Psoas muscle (tissue), 8 donors: ENCODE measurements at places on chromosomes 2 and 18. TPM values are rescaled to one million over a fixed set of nuclear protein-coding genes. Genes with fewer than 3 reads are reported as not detected.

Gene DIS3L2
- total RNA-seq: 14.8 TPM

Gene NT5C1B
- total RNA-seq: not detected

Gene ACADL
- 14.7 TPM for total RNA-seq

GRCh38 chr2:70746094-70746974 is 21.7 kb downstream of the ADD2 start:
- H3K36me3 ChIP-seq: no peaks in the 10 kb centered on the region
- H3K4me3 ChIP-seq: no peak overlapping the region
- no peaks in the 10 kb centered on the region for H3K4me1 ChIP-seq
- no peak overlapping the region for H3K27ac ChIP-seq
- peaks cover 2% of the 10 kb centered on the region for H3K27me3 ChIP-seq
- DNase-seq: no peak

GRCh38 chr2:109535217-109535946 is 78.4 kb downstream of the SEPTIN10 start:
- no peak overlapping the region for H3K27ac ChIP-seq
- no peaks in the 10 kb centered on the region for H3K27me3 ChIP-seq
- H3K4me1 ChIP-seq: no peaks in the 10 kb centered on the region
- no peak for DNase-seq
- no peaks in the 10 kb centered on the region for H3K36me3 ChIP-seq

GRCh38 chr2:6233993-6234392 is 541.8 kb downstream of the SOX11 start:
- no peaks in the 10 kb centered on the region for H3K27me3 ChIP-seq
- H3K36me3 ChIP-seq: no peaks in the 10 kb centered on the region
- no peak overlapping the region for H3K27ac ChIP-seq
- DNase-seq: no peak
- no peaks in the 10 kb centered on the region for H3K4me1 ChIP-seq

DNA sequence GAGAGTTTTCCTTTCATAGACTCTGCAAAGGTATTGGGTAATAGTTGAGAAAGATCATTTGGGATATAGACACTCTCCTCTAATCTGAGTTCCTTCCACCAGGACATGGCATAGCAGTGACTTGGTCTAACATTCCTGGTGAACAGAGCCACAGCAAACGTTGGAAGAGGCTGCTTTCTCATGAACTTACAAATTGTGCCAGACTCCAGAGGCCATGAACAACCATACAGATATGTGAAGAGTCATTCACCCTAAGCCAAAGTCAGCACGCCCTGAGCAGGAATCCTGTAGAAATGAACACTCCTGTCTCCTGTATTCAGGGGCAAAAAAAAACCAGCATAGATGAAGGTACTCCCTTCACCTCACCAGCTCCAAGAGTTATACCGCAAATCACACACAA is 152.8 kb downstream of the TMEM18 start:
- H3K36me3 ChIP-seq: no peaks in the 10 kb centered on the region
- H3K4me1 ChIP-seq: no peaks in the 10 kb centered on the region
- H3K4me3 ChIP-seq: no peak overlapping the region
- peaks cover 2% of the 10 kb centered on the region for H3K27me3 ChIP-seq

DNA sequence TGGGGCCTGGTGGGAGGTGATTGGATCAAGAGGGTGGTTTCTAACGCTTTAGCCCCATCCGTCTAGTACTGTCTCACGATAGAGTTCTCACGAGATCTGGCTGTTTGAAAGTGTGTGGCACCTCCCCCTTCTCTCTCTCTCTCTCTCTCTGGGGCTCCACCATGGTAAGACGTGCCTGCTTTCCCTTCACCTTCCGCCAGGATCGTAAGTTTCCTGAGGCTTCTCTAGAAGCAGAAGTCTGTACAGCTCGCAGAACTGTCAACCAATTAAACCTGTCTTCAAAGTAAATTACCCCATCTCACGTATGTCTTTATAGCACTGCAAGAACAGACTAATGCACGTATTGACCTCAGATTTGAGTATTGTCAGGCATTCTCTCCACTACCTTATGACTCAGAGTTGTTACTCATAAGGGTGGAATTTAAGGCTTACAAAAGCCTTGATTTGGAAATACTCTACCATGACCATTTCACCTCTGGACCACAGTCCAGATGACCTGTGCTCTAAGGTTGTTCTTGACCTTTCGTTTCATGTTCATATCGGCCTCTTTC is 99.5 kb upstream of the AGAP1 start:
- no peak for DNase-seq
- no peak overlapping the region for H3K27ac ChIP-seq
- no peaks in the 10 kb centered on the region for H3K36me3 ChIP-seq
- no peaks in the 10 kb centered on the region for H3K4me1 ChIP-seq
- no peak overlapping the region for H3K4me3 ChIP-seq

GRCh38 chr2:222179592-222179991 is 119.2 kb downstream of the PAX3 start:
- no peak for DNase-seq
- no peak overlapping the region for H3K4me3 ChIP-seq
- H3K36me3 ChIP-seq: no peaks in the 10 kb centered on the region
- no peaks in the 10 kb centered on the region for H3K4me1 ChIP-seq

DNA sequence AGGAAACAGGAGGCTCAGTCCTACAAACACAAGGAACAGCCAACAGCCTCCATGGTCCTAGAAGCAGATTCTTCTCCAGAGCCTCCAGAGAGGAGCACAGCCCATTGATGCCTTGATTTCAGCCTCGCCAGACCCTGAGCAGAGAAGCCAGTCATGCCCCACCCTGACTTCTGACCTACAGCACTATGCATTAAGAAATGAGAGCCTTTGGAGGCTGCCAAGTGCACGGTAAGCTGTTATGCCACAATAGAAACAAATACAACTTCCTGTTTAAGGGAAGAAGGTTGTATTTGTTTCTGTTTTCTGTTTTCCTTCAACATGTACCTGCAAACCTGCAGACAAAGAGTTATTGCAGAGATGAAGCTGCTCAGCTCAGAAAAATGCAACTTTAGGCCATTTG is 181.3 kb upstream of the AGAP1 start:
- no peak overlapping the region for H3K27ac ChIP-seq
- no peaks in the 10 kb centered on the region for H3K36me3 ChIP-seq
- H3K4me1 ChIP-seq: no peaks in the 10 kb centered on the region
- H3K4me3 ChIP-seq: no peak overlapping the region
- H3K27me3 ChIP-seq: no peaks in the 10 kb centered on the region

DNA sequence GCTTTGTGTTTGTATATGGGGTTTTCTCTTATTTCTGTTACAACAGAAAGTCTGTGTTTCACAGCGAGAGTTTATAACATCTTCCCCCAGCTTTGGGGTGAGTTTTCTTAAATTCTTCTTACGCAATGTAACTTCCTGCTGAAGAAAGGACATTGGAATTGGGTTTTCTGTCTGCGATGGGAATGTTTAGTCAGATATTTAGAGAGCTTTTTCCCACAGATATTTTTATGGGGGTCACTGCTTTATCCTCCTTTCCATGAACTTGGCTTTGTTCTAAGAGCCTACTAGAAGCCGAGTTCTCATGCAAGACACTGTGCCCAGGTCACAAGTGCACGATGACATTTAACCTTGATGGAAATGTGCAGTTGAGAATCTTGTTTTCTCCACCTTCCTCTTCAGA is 22.1 kb downstream of the B3GNT2 start:
- H3K36me3 ChIP-seq: peaks cover under 1% of the 10 kb centered on the region
- no peak for DNase-seq
- H3K4me1 ChIP-seq: peaks cover 8% of the 10 kb centered on the region
- H3K27ac ChIP-seq: peak overlapping the region; percentile 10
- H3K4me3 ChIP-seq: no peak overlapping the region

DNA sequence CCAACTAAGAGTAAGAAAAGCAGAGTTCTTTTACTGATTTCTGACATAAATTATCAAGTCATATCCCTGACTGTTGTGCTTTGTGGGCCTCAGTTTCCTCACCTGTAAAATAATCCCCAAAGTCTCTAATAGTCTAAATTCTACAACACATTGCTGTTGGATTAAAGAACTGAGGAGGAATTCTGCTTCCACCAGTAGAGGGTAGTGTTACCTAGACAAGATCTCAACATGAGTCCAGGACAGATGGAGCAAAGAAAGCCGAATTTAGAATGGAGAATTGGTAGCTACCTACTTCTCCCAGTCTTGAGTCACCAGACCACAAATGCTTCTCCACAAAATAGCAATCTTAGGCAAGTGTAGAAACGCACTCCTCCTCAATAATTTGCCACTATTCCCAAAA is 462.5 kb upstream of the FSHR start:
- no peak overlapping the region for H3K27ac ChIP-seq
- no peak overlapping the region for H3K4me3 ChIP-seq
- no peaks in the 10 kb centered on the region for H3K4me1 ChIP-seq

DNA sequence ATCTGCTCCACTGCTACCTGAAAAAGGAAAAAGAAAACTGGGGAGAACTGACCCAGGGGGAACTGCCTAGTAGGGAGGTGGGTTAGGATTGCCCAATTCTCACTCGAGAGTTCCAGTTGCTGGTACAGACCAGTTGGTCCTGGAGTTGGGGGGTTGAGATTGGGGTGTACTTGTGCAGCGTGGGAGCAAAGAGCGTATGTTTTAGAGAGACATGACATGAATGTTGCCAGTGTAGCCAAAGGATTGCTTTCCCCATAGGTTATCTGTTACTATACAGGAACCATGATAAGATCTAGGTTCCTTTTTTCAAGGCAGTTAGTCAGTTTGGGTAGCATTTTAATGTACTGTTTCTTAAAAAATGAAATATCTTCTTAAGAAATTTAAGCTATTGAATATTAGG is 68.6 kb downstream of the APLF start:
- no peaks in the 10 kb centered on the region for H3K36me3 ChIP-seq
- H3K4me3 ChIP-seq: no peak overlapping the region
- no peak for DNase-seq
- H3K4me1 ChIP-seq: no peaks in the 10 kb centered on the region
- H3K27ac ChIP-seq: no peak overlapping the region

GRCh38 chr18:52394602-52395001 is 54.6 kb downstream of the DCC start:
- no peaks in the 10 kb centered on the region for H3K36me3 ChIP-seq
- no peaks in the 10 kb centered on the region for H3K4me1 ChIP-seq
- no peak overlapping the region for H3K4me3 ChIP-seq
- DNase-seq: no peak
- H3K27ac ChIP-seq: no peak overlapping the region
- H3K27me3 ChIP-seq: no peaks in the 10 kb centered on the region

GRCh38 chr18:4454537-4455112 is 482 bp downstream of the DLGAP1 start:
- H3K4me3 ChIP-seq: peak overlapping the region; percentile 53
- peak; percentile 10 for DNase-seq
- H3K27me3 ChIP-seq: peaks cover 48% of the 10 kb centered on the region
- H3K36me3 ChIP-seq: no peaks in the 10 kb centered on the region
- no peak overlapping the region for H3K27ac ChIP-seq

DNA sequence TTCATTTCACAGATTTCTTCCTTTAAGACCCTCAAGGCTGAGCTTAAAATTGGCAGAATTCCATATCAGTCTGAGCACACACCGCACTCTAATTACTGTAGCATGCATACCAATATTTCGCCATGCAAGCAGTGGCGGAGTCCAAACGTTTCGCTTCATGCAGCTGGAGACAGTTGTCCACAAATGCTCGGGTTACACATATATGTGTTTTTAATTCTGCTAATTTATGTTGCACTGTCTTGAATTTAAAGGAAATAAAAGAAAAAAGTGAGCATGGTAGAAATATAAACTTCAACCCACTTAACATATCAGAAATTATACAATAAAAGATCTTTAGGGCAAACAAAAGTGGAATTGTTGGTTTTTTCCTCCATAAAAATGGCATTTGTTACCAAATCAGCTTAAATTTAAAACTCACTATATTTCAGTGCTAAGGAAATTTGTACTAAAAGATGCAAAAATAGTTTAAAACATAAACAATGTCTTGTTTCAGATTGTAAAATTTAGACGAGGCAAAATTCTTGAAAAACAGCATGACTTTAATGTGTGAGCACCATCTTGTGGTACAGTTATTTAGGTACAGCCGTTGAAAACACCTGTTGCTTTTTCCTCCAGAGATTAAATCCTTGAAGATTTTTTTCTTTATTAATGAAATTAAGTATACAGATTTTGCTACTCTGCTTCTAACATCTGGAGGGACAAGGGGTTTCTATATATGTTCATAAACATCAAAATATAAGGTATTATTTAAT is 24.1 kb upstream of the KANSL1L start:
- H3K4me3 ChIP-seq: peak overlapping the region; percentile 51
- no peak overlapping the region for H3K27ac ChIP-seq
- no peak for DNase-seq
- peaks cover 22% of the 10 kb centered on the region for H3K36me3 ChIP-seq
- H3K4me1 ChIP-seq: no peaks in the 10 kb centered on the region
